T-helper 1 cell (primary cell): ENCODE measurements at places on chromosomes 12 and 14.

DNA sequence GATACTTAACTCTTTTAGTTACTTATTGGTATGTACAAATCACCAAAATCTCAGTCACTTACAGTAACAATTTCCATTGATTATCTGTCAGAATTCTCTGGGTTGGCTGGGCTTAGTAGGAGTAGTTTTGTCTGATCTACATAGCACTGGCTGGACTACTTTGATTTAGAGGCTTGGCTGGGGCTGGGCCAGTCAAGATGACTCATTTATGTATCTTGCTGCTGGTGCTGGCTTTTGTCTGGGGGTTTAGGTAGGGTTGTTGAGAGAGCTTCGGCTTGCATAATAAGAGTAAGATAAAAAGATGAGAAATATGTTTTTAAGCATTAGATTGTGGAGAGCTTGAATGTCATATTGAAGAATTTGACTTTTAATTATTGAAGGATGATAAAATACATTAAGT, 1093.7 kb downstream of the SLC6A15 start:
- no peak for DNase-seq

DNA sequence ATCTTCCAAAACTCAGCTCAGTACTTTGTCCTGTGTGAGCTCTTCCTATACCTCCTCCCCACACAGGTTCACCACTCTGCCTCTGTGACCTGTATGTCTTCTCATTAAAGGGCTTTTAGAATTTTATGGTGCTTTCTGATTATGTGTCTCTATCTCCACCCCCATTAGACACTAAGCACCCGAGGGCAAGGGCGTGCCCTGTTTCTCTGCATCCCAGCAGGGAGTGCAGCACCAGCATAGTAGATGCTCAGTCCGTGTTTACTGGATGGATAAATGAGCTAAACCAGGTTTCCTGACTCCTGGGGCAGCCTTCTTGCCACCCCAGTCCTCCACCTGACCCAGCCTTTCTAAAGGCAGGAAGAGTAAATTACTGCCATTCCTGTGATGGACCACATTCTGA, 333.8 kb downstream of the CACNA1C start:
- no peak for DNase-seq

DNA sequence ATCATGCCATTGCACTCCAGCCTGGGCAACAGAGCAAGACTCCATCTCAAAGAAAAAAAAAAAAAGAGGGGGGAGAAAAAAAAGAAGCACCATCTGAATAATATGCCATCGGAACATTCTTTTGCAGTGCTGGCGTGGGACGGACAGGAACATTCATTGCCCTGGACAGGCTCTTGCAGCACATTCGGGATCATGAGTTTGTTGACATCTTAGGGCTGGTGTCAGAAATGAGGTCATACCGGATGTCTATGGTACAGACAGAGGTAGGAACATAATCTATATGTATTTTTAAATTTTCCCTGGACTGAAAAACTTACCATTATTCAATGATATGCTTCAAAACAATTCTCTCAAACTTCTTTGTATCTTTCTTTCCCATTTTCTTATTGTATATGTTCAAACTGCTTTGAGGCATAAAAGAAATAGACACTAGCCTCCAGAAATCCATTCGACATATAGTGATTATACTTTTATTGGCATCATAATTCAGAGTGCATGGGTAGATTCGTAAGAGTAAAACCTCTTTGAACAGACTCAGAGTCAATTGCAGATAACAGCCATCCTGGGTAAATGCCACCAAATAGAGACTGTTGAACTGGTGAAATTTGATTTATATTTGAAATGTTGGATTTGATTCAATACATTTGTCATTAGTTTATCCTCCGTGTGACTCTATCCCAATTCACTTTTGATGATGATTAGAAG, 199.7 kb downstream of the EPS8 start:
- no peak for DNase-seq

GRCh38 chr14:78083837-78084236, 86.3 kb upstream of the NRXN3 start:
- no peak for DNase-seq

DNA sequence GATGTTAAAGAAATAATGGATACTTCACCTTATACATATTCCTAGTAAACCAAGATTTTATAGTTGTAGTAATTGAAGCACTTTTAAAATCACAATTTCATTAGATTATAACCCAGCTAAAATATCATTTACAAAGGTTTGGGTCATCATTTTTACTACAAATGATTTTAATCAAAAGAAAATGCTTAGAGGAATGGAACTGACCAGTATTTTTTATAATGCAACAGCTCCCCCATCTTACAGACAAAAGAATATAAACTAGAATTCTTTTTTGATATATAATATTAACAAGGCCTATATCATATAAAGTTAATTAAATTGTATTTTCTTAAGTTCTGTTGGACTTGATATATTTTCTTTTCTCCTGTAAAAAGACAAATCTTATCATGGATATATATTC, 20.4 kb upstream of the LRFN5 start:
- DNase-seq, result no peak

DNA sequence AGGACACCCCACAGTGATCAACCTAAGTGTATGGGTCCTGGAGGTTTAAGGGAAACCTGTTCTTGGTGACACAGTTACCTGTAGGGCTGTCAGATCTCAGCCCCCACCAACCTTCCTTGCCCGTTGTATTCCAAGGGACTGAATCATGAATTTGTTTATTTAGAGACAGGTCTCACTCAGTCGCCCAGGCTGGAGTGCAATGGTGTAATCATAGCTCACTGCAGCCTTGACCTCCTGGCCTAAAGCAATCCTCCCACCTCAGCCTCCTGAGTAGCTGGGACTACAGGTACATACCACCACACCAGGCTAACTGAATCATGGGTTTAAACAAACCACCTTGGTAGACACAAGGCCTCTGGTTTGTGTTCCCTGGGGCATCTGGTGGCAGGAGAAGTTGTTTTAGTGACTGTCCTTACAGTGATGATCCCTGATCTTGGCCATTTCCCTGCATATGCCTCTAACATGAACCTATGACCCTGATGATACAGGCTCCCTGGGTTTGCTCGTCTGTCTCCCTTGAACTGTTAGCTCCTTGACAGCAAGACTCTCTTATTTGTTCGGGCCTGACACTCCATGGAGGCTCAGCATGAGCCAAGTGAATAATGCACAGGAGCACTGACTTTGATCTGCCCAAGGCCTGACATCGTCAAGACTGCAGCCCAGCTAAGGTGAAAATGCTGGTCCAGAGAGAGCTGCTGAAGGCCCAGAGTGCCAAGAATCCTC, 47.9 kb downstream of the PITPNM2 start:
- DNase-seq, result no peak

DNA sequence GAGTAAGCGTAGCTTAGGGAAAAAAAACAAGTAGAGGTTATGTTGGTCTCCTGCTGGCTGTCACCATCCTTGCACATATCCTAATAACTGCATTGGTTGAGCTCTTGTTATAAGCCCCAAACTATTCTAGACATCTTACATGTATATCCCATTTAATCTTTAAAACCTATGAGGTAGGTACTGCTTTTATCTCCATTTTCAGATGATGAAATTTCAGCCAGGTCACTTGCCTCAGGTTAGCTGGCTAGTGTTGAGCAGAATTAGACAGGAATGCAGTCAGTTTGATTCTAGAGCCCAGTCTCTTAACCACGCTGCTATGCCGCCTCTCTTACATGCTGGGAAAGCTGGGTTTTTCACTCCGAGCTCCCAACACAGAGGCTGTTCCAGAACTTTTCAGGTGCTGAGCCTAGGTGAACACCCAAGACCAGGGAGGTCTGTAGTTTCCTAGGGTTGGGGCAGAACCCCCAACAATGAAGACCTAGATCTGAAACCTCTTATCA, 269.9 kb upstream of the RGS6 start:
- DNase-seq, result no peak

- DNase-seq, result no peak
These were observed 49.9 kb downstream of the PTHLH start for GRCh38 chr12:27922531-27923139.
